CD4-positive, alpha-beta memory T cell (primary cell): ENCODE measurements at places on chromosomes 2 and 18. TPM values are rescaled to one million over a fixed set of nuclear protein-coding genes. Genes with fewer than 3 reads are reported as not detected.

GRCh38 chr18:43590182-43590903, 313.1 kb upstream of the SYT4 start:
- no peak for DNase-seq
- no peaks in the 10 kb centered on the region for H3K27me3 ChIP-seq
- no peak overlapping the region for H3K4me3 ChIP-seq
- H3K36me3 ChIP-seq = no peaks in the 10 kb centered on the region

- no peaks in the 10 kb centered on the region for H3K36me3 ChIP-seq
- no peak overlapping the region for H3K27ac ChIP-seq
- no peak overlapping the region for H3K4me3 ChIP-seq
Observed at GRCh38 chr2:160574468-160575140, 81.0 kb upstream of the RBMS1 start.

DNA sequence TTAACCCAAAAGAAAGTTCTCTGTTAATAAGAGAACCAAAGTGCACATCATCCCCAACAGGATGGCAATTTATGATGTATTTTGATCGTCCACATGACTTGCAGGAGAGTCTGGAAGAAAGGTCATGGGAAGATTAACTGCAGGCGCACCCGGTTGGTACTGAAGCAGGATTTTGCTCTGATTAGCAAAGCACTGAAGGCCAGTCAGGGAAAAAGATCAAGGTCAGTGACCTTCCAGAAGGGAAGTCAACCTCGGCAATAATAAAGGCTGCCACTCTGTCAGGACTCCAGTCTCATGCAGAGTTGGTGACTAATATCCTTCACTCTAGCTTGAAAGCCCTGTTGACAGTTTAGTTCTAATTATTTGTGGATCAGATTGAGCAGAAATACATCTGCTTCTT, 432.7 kb upstream of the RAB12 start:
- no peak overlapping the region for H3K4me3 ChIP-seq
- H3K27ac ChIP-seq = no peak overlapping the region
- no peaks in the 10 kb centered on the region for H3K36me3 ChIP-seq
- no peaks in the 10 kb centered on the region for H3K27me3 ChIP-seq

The UPP2 gene
- not detected for total RNA-seq

The ZNF638 gene
- total RNA-seq = 167 TPM

- H3K27me3 ChIP-seq = no peaks in the 10 kb centered on the region
- no peak for DNase-seq
- peaks cover 70% of the 10 kb centered on the region for H3K4me1 ChIP-seq
Observed at GRCh38 chr2:136324966-136325365, 207.0 kb upstream of the CXCR4 start.

DNA sequence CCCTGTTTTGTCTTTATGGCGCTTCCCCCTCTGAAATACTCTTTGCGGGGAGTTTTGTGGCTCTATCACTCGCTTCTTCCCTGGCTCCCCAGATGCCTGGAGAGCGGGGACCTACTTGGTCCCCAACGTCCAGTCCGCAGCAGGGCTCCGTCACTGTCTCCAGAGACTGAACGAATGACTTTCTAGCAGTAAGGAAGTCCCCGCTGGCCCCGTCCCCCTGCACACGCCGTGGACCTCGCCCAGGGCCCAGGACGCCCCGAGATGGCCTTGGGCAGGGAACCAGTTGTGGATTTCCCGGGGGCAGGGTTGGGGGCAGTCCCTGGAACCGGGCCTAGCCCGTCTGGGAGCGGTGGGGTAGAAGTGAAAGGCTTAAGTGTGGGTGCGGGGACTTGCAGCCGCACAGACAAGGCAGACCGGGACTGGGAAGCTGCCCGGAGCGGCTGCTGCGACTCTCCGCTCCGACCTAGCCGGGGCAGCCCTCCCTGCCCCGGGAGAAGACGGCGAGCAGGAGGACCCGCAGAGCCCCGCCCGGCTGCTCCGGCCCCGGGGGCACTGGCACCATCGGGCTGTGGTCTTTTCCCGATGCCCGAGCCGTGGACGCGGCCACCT, 821 bp upstream of the EPHA4 start:
- peak overlapping the region; percentile 90 for H3K4me3 ChIP-seq
- no peaks in the 10 kb centered on the region for H3K36me3 ChIP-seq
- peak overlapping the region; percentile 79 for H3K27ac ChIP-seq
- H3K27me3 ChIP-seq = peaks cover 6% of the 10 kb centered on the region
- DNase-seq = no peak

- no peaks in the 10 kb centered on the region for H3K27me3 ChIP-seq
- peaks cover 15% of the 10 kb centered on the region for H3K4me1 ChIP-seq
- H3K27ac ChIP-seq = no peak overlapping the region
- H3K36me3 ChIP-seq = no peaks in the 10 kb centered on the region
Observed at GRCh38 chr2:240402566-240403272, 32.7 kb upstream of the GPC1 start.

GRCh38 chr18:3384664-3385563, 65.1 kb upstream of the TGIF1 start:
- H3K36me3 ChIP-seq = no peaks in the 10 kb centered on the region
- no peaks in the 10 kb centered on the region for H3K4me1 ChIP-seq
- no peak overlapping the region for H3K27ac ChIP-seq
- no peaks in the 10 kb centered on the region for H3K27me3 ChIP-seq
- no peak for DNase-seq

The BOK gene
- not detected for total RNA-seq

GRCh38 chr2:46116553-46116991, 180.6 kb upstream of the EPAS1 start:
- no peaks in the 10 kb centered on the region for H3K4me1 ChIP-seq
- H3K36me3 ChIP-seq = no peaks in the 10 kb centered on the region
- H3K27ac ChIP-seq = no peak overlapping the region
- no peak for DNase-seq
- no peaks in the 10 kb centered on the region for H3K27me3 ChIP-seq

GRCh38 chr2:241775223-241776177, 1.1 kb upstream of the GAL3ST2 start:
- no peaks in the 10 kb centered on the region for H3K36me3 ChIP-seq
- H3K27ac ChIP-seq = no peak overlapping the region
- peaks cover 20% of the 10 kb centered on the region for H3K4me1 ChIP-seq
- no peak for DNase-seq

The GAREM2 gene
- total RNA-seq = 3.2 TPM

GRCh38 chr2:67295406-67295805, 101.7 kb upstream of the ETAA1 start:
- no peak overlapping the region for H3K27ac ChIP-seq
- H3K4me3 ChIP-seq = no peak overlapping the region
- no peaks in the 10 kb centered on the region for H3K27me3 ChIP-seq

DNA sequence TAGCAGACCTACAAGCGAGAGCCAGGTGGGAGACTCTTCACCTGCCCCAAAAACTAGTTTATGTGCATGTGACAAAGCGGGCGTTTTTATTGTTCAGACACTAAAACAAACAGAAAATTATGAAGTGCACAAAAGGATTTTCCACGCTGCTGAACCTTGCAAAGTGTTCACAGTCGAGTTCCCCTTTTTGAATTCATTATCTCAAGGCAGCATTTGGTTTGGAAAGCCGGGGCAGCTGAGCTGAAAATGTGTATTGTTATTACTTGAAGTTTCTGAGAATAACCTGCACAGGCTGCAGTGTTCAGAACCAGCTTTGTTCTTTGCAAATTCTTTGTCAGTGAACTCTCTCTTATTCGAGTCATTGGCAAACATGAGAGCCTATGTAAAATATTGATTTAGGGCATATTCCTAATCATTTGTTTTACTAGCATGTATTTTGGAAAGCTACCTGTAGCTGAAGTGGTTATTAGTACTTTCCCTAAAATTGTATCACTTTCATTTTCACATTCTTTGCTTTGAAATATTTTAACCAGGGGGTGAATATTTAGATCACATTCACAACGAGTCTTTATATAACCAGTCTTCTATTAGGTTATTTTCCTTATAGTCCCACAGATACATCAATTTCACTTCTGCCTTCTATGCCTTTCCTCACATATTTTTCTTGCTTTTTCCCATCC, 59.5 kb downstream of the LRRTM1 start:
- no peak for DNase-seq
- no peak overlapping the region for H3K27ac ChIP-seq
- no peaks in the 10 kb centered on the region for H3K4me1 ChIP-seq
- H3K4me3 ChIP-seq = no peak overlapping the region

GRCh38 chr2:229775614-229776313, 61.4 kb upstream of the DNER start:
- H3K27ac ChIP-seq = no peak overlapping the region
- H3K36me3 ChIP-seq = peaks cover 54% of the 10 kb centered on the region
- H3K4me3 ChIP-seq = no peak overlapping the region
- peaks cover 17% of the 10 kb centered on the region for H3K4me1 ChIP-seq
- H3K27me3 ChIP-seq = no peaks in the 10 kb centered on the region
- DNase-seq = no peak

The POTEC gene
- total RNA-seq = not detected

The ONECUT2 gene
- total RNA-seq = not detected

The PPP4R3B gene
- 114 TPM for total RNA-seq

The LRATD1 gene
- not detected for total RNA-seq

GRCh38 chr18:14120926-14121325, 11.3 kb downstream of the ZNF519 start:
- no peak overlapping the region for H3K27ac ChIP-seq
- no peak for DNase-seq
- no peaks in the 10 kb centered on the region for H3K36me3 ChIP-seq
- no peak overlapping the region for H3K4me3 ChIP-seq

DNA sequence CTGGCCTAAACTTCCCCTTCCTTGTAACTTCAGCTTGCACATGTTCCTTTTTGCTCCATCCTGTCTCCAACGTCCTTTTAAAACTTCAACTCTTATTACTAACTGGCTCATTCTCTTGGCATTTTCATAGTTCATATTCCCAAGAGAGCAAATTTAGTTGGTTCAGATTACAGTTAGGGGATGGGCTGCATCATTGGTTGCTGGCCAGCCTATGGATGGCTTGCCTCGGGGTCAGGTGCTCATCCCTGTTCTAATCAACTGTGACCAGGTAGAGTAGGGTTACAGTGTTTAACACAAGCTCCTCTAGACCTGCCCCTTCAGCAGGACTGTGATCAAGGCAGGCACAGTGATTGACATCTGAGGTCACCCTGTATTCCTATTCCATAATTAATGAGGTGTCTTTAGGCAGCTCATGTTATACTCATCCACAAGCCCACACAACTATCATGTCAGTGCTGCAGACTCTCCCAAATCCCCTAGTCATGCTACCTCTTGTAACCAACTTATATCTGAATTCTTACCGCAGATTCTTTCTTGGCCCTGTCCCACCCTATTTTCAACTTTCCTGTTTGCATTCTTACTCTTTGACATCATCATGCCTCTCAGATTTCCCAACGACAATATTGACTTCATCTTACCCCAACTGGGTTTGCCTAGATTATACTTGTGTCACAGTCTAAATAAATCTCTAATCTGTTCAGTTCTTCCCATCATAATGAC, 293.3 kb downstream of the MTX2 start:
- no peak overlapping the region for H3K27ac ChIP-seq
- H3K27me3 ChIP-seq = no peaks in the 10 kb centered on the region
- H3K36me3 ChIP-seq = no peaks in the 10 kb centered on the region
- no peak overlapping the region for H3K4me3 ChIP-seq
- H3K4me1 ChIP-seq = no peaks in the 10 kb centered on the region
- no peak for DNase-seq
